ENCODE measurements at places on chromosomes 1 and 21.

- no peak overlapping the region for H3K27ac ChIP-seq
- H3K4me3 ChIP-seq, result no peak overlapping the region
- no peaks in the 10 kb centered on the region for H3K4me1 ChIP-seq
- no peaks in the 10 kb centered on the region for H3K27me3 ChIP-seq
- no peaks in the 10 kb centered on the region for H3K36me3 ChIP-seq
These were observed 52.7 kb upstream of the ADARB1 start for GRCh38 chr21:45021428-45022347.

GRCh38 chr1:58983633-58984245 is 199.9 kb upstream of the JUN start:
- no peaks in the 10 kb centered on the region for H3K27me3 ChIP-seq
- no peak for DNase-seq
- H3K27ac ChIP-seq, result no peak overlapping the region
- H3K4me1 ChIP-seq, result peaks cover 12% of the 10 kb centered on the region

DNA sequence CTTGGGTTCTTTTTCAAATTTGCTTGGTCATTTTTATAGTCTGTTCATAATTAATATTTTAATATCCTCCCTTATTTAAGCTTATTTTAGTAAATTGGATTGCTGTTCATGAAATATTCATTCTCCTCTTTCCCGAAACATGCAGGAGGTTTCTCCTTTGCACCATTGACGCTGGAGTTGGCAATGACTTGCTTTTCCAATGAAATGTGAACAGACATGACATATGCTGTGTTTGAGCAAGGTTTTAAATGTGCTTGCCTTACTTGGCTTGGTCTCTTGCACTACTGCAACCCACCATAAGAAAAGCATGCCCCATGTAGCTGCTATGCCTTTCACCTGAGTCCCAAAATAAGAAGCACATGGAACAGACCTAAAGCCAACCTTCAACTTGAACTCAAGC is 498.0 kb upstream of the NFIA start:
- no peaks in the 10 kb centered on the region for H3K36me3 ChIP-seq
- H3K27me3 ChIP-seq, result no peaks in the 10 kb centered on the region
- H3K27ac ChIP-seq, result no peak overlapping the region
- H3K4me1 ChIP-seq, result no peaks in the 10 kb centered on the region
- no peak for DNase-seq
- H3K4me3 ChIP-seq, result no peak overlapping the region

- peaks cover 24% of the 10 kb centered on the region for H3K4me1 ChIP-seq
- no peaks in the 10 kb centered on the region for H3K27me3 ChIP-seq
- H3K4me3 ChIP-seq, result peak overlapping the region; percentile 41
These were observed 72.2 kb downstream of the PLEKHA6 start for GRCh38 chr1:204287466-204287891.

GRCh38 chr1:68470388-68470970 is 20.7 kb upstream of the RPE65 start:
- H3K4me1 ChIP-seq, result no peaks in the 10 kb centered on the region
- H3K27me3 ChIP-seq, result no peaks in the 10 kb centered on the region

Data from pancreas (tissue), 10 donors.